Right ventricle myocardium superior (tissue), 1 donor: ENCODE measurements at places on chromosomes 12 and 14.
A peak's percentile ranks its signal among the peaks of the same experiment; 100 is the strongest.

GRCh38 chr12:74283646-74284045, 254.0 kb upstream of the ATXN7L3B start:
- no peak for DNase-seq

GRCh38 chr14:82482345-82482744, 948.7 kb upstream of the SEL1L start:
- DNase-seq, result no peak

DNA sequence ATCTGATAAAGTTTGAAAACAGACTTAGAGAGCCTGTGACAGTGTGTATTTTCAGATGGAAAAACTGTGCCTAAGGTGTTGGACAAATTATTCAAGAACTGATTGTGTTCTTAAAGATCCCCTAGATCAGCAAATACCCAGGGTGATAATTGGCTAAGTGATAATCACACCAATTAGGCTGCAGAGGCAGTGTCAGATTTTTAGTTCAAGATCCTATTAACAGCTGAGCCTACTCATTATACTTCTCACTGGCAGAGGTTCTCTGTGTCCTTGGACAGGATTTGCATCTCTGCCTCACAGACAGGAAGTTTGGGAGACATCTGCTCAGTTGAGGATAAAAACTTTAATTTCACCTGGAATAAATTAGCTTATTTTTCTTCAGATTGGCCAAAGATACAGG, 4.3 kb upstream of the FGD4 start:
- DNase-seq, result no peak

GRCh38 chr12:76533331-76533730, 26.2 kb downstream of the OSBPL8 start:
- DNase-seq, result no peak

- no peak for DNase-seq
These were observed 153.1 kb downstream of the ANO6 start for GRCh38 chr12:45368841-45369489.

DNA sequence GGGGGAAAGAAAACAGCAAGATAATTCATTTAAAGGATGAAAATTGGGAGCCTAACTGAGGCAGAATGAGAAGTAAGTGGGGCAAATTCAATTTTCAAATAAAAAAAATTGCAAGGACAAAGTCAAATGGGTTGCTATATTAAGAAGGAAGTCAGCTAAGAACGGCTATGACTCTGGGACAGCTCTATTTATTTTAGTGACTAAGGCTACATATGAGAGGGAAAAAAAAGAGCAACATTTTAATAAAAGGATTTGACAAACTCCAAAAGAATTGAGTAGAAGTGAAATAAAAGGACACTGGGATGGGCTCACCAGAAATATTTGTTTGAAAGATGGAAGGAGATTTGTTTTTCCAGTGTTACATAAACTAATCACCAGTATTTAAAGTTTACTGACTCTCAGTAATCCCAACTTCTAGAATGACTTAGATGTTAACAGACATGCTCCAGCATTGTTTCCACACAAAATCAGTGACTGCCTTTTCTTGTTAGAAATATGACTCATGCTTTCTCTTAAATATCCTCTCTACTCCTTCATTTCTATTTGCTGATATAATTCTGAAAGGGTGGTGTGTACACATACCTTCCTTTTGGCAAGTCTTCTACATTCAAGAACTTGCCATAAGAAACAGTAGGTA, 198.5 kb downstream of the SLC25A21 start:
- DNase-seq, result no peak

GRCh38 chr14:28488684-28489083, 277.9 kb upstream of the FOXG1 start:
- DNase-seq, result no peak

- peak; percentile 49 for DNase-seq
These were observed 122.7 kb downstream of the SLC38A6 start for GRCh38 chr14:61103541-61104339.

DNA sequence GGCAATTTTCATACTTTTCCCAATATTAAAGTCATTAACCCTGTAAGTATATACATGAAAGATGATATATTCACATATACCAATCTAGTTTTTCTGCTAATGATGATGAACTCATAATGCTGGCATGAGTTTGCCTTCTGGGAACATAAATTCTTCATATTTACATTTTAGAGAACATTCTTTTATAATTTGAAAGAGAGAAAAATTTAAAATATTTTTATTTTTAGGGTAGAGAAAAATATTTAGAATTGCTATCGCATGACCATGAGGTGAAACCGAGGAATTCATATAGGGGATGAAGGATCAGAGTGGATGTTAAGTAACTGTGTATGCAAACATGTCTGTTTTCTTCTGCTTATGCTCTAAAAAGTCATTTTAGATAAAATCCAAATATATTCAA, 825.3 kb upstream of the FLRT2 start:
- no peak for DNase-seq

DNA sequence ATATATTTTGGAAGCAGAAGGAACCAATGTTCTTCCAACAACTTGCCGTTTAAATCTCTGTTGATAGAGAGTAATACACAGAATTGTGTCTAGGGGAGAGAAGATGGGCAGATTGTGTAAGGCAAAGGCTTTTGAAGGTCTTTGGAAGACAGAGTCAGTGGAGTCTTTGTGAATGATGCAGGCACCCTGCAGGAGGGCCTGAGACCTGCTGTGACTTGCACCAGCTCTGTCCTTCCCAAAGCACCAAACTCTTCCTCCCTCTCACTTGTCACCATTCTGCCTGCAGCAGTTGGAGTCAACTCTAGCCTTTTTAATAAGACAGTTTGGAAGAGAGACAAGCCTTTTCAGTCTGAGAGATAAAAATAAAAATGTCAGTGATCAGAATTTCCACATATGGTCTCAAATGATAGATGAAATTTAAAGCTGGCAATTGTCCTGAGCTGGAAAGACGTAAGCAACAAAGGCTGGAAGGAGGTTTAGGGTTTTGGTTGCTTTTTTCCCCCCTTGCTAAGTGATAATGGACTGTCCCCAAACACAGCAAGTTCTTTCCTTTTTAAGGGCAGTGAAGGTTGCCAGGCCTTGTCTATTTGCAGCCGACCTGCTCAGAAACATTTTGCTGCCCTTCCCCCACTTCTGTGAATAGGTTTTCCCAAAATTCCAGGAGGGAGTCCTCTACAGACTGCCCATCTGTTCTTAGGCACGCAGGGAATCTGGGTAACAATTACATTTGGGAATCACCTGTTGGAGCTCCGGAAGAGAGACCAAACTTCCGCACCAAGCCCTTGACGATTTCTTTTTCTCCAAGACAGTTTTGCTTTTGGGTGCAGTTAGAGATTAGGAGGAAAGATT, 103.0 kb upstream of the NTF3 start:
- no peak for DNase-seq

GRCh38 chr14:69460093-69460701, 24.3 kb upstream of the PLEKHD1 start:
- no peak for DNase-seq

DNA sequence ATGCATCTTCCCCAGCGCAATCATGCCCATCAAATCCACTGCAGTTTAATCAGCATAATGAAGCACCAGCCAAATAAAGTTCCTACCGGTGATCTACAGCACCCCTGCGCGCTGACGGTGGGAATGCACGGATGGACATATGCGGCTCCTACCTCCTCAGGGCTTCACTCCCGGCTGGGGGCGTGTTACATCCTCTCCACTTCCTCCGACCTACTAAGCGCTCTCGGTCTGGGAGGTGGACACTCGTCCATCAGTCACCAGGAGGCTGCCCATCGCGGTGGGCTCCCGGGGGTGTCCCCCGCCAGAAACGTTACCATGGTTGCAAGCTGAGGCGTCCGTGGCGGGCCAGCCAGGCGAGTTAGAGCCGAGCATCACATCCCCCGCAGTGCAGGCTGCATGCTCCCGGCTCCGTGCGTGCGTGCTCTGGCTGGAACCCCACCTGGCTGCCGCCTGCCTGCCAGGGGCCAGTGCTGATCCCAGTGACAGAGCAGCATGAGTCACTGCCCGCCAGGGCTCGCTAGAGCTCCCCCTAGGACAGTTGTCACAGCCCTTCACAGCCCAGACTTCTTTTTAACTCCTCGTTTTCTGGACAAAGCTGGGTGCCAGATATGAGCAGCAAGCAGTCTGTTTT, 73.0 kb downstream of the CIT start:
- peak; percentile 59 for DNase-seq

DNA sequence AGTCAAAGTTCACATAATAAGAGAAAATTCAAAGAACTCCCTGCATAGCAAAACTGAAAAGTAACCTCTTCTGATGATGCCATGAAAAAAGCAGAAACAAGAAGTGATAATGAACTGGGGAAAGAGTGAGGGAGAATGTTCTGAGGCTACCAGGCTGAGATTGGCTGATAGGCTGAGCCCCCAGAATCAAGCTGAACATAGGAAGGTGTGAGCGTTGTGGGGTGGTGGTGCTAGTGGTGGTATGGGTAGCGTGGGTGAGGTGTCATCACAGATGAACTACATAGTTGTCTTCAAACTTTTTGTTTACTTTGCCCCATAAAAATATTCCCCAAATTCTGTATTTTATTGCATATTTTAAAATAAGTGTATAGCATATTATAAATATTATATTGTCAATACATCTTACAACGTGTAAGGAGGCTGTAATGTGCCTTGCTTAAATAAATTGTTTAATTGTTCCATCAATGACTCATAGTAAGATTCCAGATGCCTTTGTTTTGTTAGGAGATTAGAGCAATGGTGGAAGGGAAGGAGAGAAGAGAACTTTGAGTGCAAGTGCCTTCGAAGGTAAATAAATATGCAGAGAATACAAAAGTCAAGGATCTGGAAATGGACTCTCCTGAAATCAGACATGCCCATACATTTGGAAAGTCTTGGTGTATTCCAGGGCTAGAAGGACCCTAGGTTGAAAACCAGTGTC, 15.8 kb upstream of the CFAP54 start:
- DNase-seq, result no peak

DNA sequence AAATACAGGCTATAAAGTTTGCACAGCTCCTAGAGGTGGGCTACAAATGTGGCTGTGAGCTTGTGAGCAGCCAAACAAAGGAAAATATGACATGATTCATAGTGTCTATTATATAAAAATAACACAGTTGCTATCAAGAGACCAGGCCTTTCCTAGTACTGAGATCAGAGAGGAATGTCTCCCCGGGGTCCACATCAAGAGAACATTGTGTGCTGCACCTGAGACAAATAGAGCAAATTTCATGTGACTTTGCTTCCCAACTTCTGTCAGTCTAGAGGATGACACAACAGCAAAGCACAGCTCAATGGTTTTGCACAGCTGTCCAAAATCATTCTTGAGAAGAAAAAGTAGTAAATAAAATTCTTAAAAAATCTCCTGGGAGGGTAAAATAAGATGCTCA, 297.5 kb upstream of the PRKD1 start:
- no peak for DNase-seq

- no peak for DNase-seq
These were observed 71.8 kb upstream of the MAX start for GRCh38 chr14:65173973-65174693.

GRCh38 chr14:71481021-71481654, 451.1 kb upstream of the RGS6 start:
- DNase-seq, result no peak

DNA sequence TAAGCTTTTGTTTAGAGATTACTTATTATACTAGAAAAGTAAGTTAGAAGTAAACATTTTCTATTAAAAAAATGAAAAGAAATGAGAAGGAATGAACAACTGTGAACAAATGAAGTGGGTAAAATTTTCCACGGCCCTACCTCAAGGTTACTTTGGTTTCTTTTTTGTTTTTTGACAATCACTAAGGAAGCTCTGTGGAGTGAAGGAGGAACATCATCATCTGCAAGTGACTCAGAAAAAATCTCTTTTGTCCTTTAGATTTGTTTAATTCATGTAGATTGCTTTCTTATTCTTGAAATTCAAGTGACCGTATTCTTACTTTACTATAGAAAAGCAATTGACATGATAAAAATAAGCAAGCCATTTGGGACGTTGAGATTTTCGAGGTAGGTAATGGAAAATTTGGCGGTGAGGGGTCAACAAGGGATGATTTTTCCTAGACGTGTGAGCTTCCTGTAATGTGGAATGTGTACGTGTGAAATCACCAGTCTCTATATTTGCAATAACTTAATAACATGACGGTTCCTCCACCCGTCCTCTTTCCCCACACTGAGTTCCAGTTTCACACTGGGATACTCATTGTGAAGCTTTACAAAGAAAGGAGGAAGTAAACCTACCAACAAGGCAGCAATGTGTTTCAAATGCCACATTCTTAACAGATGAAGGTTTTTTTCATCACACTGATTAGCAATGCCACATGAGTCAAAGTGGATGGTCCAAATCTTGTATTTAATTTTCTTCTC, 62.3 kb upstream of the EGLN3 start:
- no peak for DNase-seq

DNA sequence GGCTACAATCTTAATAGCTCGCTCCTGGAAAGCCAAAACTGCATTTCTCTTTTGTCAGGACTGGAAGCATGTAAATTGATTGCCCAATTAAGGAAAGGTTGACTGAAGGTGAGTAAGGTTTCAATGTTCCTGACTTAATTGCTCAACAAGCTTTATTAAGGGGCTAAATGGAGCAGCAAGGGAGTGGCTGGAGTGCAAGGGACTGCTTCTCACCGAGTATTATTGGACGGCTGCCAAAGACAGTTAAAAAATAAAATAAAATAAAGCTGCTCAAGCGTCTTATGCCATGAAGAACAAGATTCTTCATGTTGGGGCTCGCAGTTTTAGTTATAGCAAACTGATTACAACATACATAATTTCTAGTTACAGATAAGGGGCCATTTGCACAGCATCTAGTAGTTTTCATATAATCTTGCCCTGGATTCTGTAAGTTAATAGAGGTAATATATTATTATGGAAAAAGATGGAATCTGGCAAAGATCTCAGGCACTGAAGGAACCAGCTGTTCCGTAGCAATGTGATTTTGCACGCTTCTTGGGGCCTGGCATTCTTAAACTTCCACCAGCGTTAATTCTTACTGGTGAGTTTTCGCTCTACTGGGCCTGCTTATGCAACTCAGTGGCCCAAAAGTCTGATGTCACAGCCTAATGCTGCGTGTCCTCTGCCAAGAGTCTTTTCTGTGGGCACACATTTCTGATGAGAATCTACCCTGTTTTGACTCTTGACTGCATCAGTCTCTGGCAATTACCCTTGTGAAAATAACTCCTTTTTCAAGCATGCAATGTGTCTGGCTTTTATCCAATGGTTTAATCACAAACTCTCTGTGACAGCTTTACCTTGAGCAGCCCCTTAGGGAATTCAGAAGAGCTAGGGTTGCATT, 108.5 kb downstream of the SLC38A1 start:
- no peak for DNase-seq

GRCh38 chr12:95253386-95253785, 35.8 kb downstream of the VEZT start:
- no peak for DNase-seq

GRCh38 chr12:69840727-69841126, 15.7 kb downstream of the MYRFL start:
- DNase-seq, result no peak

DNA sequence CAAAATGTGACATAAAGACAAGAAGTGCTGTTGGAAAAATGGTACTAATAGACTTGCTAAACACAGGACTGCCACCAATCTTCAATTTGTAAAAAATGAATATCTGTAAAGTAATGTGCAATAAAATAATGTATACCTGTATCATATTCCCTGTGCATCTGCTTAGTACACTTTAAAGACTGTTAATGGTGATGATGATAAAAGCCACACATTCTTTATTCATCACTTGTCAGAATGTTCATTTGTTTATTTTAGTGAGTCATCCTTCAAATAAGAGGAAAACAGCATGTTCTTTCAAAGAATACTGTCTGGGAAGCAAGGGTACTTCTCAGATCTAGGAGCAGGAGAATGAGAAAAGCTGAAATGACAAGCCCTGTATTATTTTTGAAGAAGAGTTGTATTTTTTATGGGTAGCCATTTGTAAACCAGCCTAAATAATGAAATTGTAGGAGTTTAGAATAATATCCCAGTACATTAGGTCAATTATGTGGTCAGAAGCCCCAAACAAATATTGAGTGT, 78.3 kb upstream of the PSMA6 start:
- no peak for DNase-seq
